ENCODE measurements at places on chromosomes 16 and 17.

DNA sequence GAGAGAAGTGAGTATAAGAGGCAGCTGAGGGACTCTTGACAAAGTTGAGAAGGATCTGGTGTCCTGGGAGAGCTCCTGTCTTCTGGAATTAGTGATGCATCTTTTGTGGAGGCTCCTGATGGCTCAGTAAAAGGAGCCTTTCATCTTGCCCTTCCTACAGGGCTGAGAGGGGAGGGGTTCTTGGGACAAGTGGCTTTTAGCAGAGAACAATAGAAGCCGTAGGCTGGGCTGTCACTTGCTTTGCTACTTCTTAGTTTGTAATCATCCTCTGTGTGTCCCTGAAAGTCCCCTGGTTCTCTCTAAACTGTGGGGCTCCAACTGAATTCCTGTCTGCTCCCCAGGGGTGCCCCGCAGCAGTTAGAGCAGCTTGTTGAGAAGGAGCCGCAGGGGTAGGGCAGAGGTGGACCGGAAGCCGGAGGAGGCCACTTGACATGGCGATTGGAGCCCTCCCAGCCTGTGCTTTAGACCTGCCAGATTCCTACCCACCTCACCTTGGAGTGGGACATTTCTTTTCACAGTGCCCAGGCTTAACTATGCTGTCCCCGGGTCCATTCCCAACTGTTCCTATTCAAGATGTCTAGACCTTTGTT lies 85.1 kb downstream of the PRKCA start:
- no peaks in the 10 kb centered on the region for H3K27me3 ChIP-seq
- H3K4me3 ChIP-seq, result no peak overlapping the region
- DNase-seq, result no peak
- H3K27ac ChIP-seq, result no peak overlapping the region
- H3K4me1 ChIP-seq, result peaks cover 55% of the 10 kb centered on the region

- H3K27ac ChIP-seq, result no peak overlapping the region
- H3K27me3 ChIP-seq, result no peaks in the 10 kb centered on the region
- H3K4me1 ChIP-seq, result no peaks in the 10 kb centered on the region
- no peak for DNase-seq
These were observed 41.7 kb downstream of the SMPD3 start for GRCh38 chr16:68406458-68407152.

DNA sequence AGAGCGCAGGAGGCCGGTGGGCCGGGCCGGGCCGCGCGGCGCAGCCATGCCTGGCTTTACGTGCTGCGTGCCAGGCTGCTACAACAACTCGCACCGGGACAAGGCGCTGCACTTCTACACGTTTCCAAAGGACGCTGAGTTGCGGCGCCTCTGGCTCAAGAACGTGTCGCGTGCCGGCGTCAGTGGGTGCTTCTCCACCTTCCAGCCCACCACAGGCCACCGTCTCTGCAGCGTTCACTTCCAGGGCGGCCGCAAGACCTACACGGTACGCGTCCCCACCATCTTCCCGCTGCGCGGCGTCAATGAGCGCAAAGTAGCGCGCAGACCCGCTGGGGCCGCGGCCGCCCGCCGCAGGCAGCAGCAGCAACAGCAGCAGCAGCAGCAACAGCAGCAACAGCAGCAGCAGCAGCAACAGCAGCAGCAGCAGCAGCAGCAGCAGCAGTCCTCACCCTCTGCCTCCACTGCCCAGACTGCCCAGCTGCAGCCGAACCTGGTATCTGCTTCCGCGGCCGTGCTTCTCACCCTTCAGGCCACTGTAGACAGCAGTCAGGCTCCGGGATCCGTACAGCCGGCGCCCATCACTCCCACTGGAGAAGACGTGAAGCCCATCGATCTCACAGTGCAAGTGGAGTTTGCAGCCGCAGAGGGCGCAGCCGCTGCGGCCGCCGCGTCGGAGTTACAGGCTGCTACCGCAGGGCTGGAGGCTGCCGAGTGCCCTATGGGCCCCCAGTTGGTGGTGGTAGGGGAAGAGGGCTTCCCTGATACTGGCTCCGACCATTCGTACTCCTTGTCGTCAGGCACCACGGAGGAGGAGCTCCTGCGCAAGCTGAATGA lies 606 bp downstream of the THAP11 start:
- no peaks in the 10 kb centered on the region for H3K27me3 ChIP-seq
- H3K4me1 ChIP-seq, result peaks cover 32% of the 10 kb centered on the region
- peak overlapping the region; percentile 95 for H3K4me3 ChIP-seq
- H3K27ac ChIP-seq, result peak overlapping the region; percentile 91

GRCh38 chr16:59060207-59060606 lies 326.1 kb upstream of the GOT2 start:
- no peaks in the 10 kb centered on the region for H3K4me1 ChIP-seq
- no peaks in the 10 kb centered on the region for H3K27me3 ChIP-seq
- no peak for DNase-seq
- no peak overlapping the region for H3K27ac ChIP-seq

DNA sequence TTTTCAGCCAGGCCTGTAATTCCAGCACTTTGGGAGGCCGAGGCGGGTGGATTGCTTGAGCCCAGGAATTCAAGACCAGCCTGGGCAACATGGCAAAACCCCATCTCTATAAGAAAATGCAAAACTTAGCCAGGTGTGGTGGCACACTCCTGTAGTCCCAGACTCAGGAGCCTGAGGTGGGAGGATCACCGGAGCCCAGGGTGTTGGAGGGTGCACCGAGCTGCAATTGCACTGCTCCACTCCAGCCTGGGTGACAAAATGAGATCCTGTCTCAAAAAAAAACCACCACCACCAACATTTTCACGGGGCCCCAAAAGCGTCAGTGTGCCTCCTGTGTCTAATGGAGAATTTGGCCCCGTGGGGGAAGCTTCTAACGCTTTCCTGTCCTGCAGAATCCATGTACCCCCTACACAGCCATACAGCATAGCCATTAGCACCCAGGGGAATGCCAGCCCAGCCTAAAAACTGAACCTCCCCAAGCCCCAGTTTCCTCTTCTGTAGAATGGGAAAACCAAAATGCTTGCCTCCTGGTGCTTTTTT lies 22.2 kb upstream of the MAP3K14 start:
- no peak overlapping the region for H3K4me3 ChIP-seq
- no peaks in the 10 kb centered on the region for H3K27me3 ChIP-seq
- H3K36me3 ChIP-seq, result no peaks in the 10 kb centered on the region
- DNase-seq, result no peak
- no peaks in the 10 kb centered on the region for H3K4me1 ChIP-seq
- no peak overlapping the region for H3K27ac ChIP-seq

DNA sequence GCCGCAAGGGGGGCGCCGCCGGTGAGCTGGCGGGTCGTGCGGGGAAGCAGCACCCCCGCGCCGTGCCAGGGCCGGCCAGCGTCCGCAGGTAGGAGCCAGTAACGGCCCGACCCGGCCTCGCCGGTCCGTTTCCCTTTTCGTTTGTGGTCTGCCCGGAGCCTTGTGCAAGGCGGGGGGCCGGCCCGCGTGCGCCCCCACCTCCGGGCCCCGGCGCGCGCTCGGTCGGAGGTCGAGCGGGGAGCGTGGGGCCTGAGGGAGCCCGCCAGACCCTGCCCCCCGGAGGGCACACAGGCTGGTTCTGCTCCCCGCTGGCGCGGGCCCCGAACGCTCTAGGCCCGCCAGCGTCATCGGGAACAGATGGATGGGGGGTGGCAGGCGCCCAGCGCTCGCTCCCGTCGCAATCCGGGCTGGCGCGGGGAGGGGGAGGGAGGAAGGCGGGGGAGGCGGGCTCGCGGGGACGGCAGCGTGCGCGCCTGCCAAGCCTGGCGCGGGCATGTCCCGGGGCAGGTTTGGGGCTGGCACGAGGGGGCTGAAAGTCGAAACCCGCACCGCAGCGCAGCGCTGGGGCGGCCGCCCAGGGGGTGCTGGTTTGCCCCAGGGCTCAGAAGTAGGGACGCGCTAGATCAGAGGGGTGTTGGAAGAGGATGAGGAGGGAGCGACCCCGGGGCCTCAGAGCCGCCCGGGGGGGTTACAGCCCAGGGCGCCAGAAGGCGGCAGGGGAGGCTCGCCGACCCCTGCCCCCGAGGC lies 1.5 kb upstream of the GSE1 start:
- H3K27ac ChIP-seq, result no peak overlapping the region
- peak; percentile 65 for DNase-seq
- H3K4me1 ChIP-seq, result peaks cover 50% of the 10 kb centered on the region
- no peaks in the 10 kb centered on the region for H3K36me3 ChIP-seq

GRCh38 chr17:17837966-17838962 lies 1.5 kb upstream of the SREBF1 start:
- peaks cover 5% of the 10 kb centered on the region for H3K27me3 ChIP-seq
- DNase-seq, result no peak
- H3K4me1 ChIP-seq, result peaks cover 60% of the 10 kb centered on the region
- peak overlapping the region; percentile 98 for H3K27ac ChIP-seq

- H3K27ac ChIP-seq, result no peak overlapping the region
- peaks cover 3% of the 10 kb centered on the region for H3K27me3 ChIP-seq
- no peaks in the 10 kb centered on the region for H3K36me3 ChIP-seq
- DNase-seq, result no peak
- peaks cover 10% of the 10 kb centered on the region for H3K4me1 ChIP-seq
These were observed 43.7 kb downstream of the PKD1L3 start for GRCh38 chr16:71956486-71956885.

DNA sequence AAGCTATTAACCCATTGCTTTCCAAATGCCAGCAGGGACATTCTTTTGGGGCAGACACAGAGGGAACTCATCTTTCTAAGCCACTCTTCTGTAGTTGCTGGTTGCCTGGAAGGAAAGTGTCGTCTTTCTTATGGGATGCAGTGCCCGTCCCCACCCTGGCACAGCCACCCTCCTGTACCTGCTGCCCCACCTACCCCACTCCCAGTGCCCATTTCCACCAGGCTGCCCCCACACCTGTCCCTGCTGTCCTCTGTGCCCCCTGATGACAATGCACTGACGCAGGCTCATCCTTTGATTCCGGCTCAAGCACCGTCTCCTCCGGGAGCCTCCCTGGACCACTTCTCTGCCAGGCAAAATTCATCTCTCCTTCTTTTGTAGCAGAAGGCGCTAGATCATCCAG lies 190.4 kb upstream of the CDH5 start:
- H3K4me1 ChIP-seq, result no peaks in the 10 kb centered on the region
- H3K27ac ChIP-seq, result no peak overlapping the region
- no peaks in the 10 kb centered on the region for H3K36me3 ChIP-seq
- peaks cover 7% of the 10 kb centered on the region for H3K27me3 ChIP-seq

DNA sequence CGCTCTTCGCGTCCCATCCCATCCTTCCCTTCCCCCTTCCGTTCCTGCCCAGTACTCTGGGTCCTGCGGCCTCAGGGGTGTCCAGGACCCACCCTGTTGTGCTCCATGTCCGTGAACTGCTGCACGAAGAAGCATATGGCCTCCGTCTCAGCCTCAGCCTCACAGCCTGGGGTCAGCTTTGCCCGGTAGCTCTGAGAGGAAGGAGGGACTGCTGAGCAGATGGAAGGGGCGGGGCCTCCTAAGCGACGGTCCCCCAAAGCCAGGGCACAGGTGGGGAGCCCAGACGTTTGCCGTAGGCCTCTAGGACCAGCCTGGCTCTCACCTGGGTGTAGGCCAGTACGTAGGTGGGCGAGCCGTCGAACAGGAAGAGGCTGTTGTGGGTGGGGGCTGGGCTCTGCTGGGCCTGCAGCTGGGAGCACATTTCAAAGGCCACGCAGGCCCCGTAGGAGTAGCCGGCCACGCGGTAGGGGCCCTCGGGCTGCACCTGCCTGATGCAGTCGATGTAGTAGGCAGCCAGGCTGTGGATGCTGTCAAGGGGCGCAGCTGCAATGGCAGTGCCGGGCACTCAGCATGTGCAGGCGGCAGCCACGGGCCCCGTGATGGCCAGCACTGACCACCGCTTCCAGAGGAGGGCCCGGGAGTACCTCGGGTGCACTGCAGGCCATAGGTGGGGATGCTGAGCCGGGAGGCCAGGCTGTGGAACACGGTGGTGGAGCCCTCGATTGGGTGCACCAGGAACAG lies 14.6 kb upstream of the DUS1L start:
- no peaks in the 10 kb centered on the region for H3K4me1 ChIP-seq
- H3K4me3 ChIP-seq, result no peak overlapping the region
- H3K36me3 ChIP-seq, result peaks cover 9% of the 10 kb centered on the region
- no peaks in the 10 kb centered on the region for H3K27me3 ChIP-seq

GRCh38 chr17:81514489-81514738 lies 1.8 kb upstream of the ACTG1 start:
- peak overlapping the region; percentile 91 for H3K27ac ChIP-seq
- peak overlapping the region; percentile 87 for H3K4me3 ChIP-seq
- peaks cover 29% of the 10 kb centered on the region for H3K36me3 ChIP-seq
- H3K4me1 ChIP-seq, result peaks cover 23% of the 10 kb centered on the region
- DNase-seq, result no peak

- H3K4me3 ChIP-seq, result no peak overlapping the region
- no peak for DNase-seq
- peaks cover 50% of the 10 kb centered on the region for H3K27me3 ChIP-seq
- peaks cover 26% of the 10 kb centered on the region for H3K4me1 ChIP-seq
These were observed 82.3 kb downstream of the MARCHF10 start for GRCh38 chr17:62725791-62726249.

DNA sequence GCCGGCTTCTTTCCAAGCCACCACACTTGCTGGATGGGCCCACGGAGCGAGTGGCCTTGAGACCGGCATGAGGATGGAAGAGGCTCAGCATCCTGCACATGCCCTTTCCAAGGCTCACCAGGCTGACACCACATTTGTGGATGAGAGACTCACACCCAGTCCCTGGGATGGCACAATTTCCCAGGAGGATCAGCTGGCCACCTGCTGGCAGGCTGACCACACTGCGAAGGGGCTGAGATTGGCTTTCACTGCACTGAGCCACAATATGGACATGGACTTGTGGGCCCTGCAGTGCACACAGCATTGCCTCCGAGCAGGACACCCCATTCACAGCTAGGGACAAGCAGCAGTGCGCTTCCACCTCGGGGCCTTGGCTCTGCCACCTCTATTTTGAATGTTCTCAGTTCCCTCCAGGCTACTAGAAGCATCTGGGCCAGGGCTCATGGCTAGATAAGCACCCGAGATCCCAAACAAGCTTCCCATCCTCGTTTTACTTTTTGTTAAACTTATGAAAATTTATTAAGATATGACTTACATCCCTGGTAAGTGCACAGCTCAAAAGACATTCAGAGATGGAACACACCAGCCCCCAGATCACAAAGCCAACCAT lies 25.3 kb upstream of the KSR1 start:
- no peak for DNase-seq
- no peaks in the 10 kb centered on the region for H3K36me3 ChIP-seq
- H3K4me3 ChIP-seq, result no peak overlapping the region
- no peaks in the 10 kb centered on the region for H3K27me3 ChIP-seq

- no peak overlapping the region for H3K4me3 ChIP-seq
- H3K27me3 ChIP-seq, result no peaks in the 10 kb centered on the region
- no peaks in the 10 kb centered on the region for H3K36me3 ChIP-seq
- H3K4me1 ChIP-seq, result no peaks in the 10 kb centered on the region
These were observed 52.8 kb upstream of the ARHGAP44 start for GRCh38 chr17:12736526-12736925.

DNA sequence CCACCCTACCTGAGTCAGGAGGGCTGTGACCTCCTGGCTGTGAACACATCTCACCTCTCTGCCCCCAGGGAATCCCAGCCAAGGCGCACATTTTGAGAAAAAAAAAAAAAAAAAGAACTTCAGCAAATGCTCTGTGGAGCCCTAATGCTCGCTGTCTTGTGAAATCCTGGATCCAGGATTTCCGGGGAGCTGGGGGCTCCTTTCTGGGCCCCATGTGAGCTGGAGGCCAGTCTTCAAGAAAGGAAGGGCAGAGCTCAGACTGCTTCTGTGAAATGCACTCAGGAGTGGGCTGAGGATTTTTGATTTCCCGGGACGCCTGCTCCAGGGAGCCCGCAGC lies 36.0 kb upstream of the EMP2 start:
- peaks cover 3% of the 10 kb centered on the region for H3K4me1 ChIP-seq
- no peak overlapping the region for H3K4me3 ChIP-seq
- H3K36me3 ChIP-seq, result no peaks in the 10 kb centered on the region

Data from activated naive CD8-positive, alpha-beta T cell treated with anti-CD3 and anti-CD28 coated beads for 36 hours (primary cell).